ENCODE measurements at places on chromosomes 6 and 20.

GRCh38 chr6:94751641-94752329 lies 825.5 kb upstream of the MANEA start:
- no peak for DNase-seq

DNA sequence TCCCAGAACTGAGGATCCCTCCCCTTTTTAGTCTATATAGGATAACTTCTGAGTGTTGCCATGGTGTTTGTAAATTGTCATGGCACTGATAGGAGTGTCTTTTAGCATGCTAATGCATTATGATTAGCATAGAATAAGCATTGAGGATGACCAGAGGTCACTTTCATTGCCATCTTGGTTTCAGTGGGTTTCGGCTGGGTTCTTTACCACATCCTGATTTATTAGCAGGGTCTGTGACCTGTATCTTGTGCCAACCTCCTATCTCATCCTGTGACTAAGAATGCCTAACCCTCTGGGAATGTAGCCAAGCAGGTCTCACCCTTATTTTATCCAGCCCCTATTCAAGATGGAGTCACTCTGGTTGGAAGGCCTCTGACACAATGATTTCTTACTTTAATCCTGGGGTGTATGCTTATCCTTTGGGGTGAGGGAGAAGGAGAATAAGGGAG lies 19.6 kb downstream of the WFDC2 start:
- no peak for DNase-seq

DNA sequence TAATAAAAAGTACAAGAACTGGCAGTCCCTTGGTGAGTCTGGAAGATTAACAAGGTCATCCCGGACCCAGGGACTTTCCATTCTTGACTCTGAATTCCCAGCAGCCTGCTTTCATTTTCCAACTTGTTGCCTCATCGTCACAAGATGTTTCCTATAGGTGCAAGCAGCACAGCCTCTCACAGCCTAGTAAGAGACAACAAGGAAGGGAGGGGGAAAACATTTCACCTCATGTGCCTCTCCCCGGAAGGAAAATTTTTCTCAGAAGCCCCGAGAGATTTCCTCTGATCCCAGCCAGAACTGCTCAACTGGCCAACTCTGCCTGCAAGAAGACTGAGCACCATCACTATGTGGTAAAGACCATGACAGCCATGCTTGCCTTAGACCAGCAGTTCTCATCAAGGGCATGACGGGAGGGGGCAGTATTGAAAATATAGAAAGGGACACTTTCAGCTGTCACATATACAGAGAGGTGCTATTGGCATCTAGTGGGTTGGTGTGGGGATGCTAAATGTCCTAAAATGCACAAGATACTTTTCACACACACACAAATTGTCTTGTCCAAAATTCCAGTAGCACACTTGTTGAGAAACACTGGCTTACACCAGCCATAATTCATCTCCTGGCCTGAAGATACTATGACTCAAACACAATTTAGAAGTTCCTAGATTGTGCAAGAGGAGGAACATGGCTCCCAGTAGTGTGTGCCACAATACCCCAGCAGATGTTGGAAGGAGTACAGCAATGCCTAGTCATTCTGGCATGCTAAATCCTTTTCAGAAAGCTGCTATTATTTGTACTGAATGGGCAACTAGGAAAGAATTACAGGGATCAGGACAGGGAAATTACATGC lies 10.8 kb upstream of the WTAP start:
- DNase-seq = no peak

- DNase-seq = no peak
Observed at GRCh38 chr6:114344971-114345275, 2.1 kb upstream of the HS3ST5 start.

- no peak for DNase-seq
Observed at GRCh38 chr6:41066867-41067304, 5.3 kb downstream of the OARD1 start.

DNA sequence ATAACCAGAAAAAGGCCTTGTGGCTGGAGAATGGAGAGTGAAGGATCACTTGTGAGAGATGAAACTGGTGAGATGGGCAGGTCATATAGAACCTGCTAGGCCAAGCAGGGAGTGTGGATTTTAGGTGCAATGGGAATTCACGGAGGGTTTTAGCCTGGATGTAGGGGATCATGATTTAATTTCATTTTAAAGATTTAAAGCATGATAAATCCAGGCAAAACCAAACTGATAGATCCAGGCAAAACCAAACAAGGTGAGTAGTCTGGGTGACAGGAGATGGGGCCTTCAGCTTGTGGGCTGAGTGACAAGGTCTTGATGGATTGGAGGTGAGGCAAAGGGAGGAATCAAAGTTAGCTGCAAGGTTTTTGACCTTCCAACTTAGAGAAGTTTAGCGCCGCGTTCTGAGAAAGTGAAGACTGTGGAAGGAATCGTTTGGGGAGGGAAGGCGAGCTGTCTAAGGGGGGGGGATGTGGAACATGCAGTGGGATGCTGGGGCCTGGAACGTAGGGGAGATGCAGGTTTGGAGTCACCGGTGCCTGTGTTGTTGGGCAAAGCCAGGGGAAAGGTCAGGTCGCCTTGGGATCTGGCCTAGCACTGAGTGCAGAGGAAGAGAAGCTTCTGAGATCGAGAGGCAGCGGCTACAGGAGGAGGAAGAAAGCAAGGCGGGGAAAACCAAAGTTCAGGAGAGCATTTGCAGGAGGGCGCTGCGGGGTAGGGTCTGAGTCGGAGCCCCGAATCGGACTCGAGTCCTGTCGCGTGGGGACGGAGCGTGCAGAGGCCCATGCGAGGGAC lies 1.3 kb upstream of the PLCG1 start:
- no peak for DNase-seq

- DNase-seq = no peak
Observed at GRCh38 chr6:4905826-4906225, 98.0 kb downstream of the RPP40 start.

DNA sequence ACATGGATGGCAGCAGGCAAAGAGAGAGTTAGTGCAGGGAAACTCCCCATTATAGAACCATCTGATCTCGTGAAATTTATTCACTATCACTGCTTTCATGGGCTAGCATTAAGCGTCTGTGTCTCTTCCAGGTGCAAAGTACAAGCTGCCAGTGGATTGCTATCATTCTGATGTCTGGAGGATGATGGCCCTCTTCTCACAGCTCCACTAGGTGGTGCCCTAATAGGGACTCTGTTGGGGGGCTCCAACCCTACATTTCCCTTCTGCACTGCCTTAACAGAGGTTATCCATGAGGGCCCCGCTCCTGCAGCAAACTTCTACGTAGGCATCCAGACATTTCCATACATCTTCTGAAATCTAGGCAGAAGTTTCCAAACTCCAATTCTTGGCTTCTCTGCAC lies 347.8 kb upstream of the HS3ST5 start:
- DNase-seq = no peak

DNA sequence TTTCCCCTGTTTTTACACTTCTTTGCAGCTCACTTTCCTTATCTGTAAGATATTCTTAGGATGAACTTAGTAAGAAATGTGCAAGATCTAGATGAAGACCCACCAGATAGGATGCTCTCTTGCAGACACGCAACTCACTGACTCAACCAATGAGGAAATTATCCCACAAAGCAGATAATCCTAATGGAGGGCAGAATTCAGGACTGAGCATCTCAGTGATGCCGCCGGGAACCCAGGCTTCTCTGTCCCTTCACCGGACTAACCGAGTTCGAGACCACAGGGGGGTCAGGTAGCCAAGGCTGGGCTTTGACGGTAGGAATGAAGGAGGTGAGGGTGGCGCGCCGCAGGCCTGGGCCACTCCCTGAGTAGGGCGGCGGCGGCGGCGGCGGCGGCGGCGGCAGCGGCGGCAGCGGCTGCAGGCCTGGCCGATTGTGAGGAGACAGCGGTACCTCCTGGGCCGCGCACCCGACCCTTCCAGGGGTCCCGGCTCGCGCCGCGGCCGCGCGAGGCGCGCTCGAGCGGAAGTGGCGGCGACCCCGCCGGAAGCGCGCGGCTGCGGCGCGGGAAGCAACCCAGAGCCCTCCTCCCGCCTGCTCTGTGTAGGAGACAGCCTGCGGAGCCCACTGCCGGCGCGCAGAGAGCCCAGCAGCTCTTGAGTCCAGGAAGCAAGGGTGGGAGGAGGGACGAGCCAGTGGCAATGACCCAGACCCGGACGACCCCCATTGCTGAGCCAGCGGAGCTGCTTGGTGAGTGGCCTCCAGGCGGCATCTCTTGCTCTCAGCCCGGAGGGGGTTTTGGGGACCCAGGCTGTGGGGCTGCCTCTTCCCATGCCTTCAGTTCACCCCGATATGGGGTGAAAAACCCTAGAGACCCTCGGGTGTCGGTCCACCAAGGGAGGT lies at the start of gene KHDC1:
KHDC1 (minus strand) TSS at position 526 of the 899 bp plus-strand sequence. CDS start 20,679 bp downstream, outside the sequence.
- DNase-seq = peak; percentile 83

DNA sequence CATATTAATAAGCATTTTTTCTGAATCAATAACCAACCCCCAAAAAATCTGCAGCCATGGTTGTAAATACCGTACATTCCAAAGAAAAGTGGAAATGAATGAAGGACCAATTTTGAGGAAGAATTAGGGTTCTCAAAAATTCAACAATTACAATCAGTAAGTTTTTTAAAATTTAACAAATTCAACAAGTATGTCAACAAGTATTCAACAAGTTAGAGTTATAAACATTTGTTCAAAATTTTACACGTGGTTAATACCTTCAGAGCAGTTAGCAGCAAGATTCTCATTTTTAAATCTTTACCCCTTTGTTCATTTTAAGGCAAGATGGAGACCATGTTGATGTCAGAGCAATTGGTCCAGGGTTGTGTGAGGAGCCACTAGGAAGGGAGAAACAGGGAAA lies 27.6 kb upstream of the ANKEF1 start:
- DNase-seq = no peak

DNA sequence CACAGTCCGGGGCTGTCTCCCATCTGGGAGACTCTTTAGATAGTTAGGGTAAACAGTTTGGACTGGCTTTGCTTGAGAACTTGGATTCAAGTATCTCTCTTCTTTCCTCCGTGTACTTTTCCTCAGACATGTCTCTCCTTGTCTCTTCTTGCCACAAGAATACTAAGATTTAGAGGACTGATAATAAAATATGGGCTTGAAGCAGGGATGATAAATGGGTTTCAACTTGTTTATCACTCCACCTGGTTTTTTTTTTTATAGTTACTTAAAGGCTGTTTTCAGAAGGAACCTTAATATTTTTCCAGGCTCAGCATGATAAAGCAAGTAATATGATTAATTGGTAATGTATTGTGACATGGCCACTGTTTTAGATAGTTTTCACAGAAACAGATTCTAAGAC lies 40.9 kb upstream of the KIF13A start:
- no peak for DNase-seq

DNA sequence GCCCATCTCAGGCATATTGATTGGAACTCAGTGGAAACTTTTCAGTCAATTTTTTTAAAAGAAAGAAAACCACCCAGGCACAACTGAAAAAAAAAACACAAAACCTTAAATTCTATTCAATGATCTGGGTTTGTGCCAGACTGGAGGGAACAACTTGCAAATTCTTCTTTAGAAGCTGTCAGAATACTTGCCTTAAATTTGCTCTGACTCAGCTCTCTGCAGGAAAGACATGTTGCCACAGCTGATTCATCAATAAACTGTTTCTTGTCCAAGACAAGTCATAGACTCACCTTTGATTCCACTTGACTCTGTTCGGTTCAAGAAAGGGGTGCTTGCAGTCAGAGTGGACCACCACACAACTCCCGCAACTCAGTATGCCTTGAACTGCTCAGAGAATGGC lies 117.8 kb upstream of the F13A1 start:
- DNase-seq = no peak

- peak; percentile 96 for DNase-seq
Observed at GRCh38 chr20:43457640-43458421, at the start of gene SRSF6. SRSF6 (plus strand) TSS chr20:43457896; CDS start chr20:43458034, 138 bp downstream.

DNA sequence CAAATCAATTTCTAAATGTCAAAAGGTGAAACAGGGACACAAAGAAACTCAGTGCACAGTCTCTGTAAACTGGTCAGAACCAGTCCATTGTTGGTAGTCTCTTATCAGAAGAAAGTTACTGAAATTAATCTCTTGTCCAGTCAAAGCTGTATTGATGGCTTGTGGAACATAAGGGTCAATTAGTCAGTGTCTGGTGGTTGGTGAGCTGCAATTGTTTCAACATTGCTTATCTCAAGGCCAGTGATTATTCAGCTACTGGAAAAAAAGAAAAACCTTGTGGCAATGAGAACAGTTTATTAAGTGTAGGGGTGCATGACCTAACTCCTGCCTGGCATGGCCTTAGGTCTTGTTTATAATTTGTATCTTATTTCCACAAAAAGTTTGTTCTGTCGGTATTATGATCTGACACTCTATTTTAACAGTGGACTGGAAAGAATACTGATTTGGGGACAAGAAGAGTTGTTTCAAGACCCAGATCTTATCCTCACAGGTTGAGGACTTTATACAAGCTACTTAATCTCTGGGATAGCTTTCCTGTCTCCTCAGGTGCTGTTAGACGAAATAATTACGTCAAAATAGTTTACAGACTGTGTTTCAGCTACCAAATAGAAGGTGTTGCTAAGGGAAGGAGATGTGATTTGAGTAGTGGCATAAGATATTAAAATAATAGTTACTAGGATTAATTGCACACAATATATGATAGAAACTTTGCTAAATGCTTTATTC lies 520.0 kb upstream of the IRAK1BP1 start:
- no peak for DNase-seq

- DNase-seq = no peak
Observed at GRCh38 chr6:24743265-24743943, 24.4 kb upstream of the C6orf62 start.

DNA sequence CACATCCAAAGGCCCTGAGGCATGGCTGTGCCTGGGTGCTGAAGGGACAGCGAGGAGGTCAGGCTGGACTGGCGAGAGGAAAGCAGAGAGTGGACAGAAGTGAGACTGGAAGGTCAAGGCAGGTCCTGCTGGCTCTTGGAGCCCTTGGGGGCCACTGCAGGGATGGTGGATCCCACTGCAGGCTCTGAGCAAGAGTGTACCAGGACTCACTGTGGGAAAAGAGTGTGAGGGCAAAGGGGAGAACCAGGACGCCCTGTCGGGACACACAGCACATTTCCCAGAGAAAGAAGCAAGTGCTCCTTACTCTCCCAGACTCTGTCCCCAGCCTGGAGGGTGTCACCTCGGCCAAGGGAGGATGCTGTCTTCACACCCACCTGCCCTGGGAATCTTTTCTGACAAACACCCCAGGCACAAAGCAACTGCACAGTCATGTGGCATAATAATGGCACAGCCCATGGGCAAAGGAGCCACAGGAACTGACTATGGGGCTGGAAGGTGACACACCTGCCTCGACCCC lies 172.3 kb upstream of the CST7 start:
- DNase-seq = no peak

DNA sequence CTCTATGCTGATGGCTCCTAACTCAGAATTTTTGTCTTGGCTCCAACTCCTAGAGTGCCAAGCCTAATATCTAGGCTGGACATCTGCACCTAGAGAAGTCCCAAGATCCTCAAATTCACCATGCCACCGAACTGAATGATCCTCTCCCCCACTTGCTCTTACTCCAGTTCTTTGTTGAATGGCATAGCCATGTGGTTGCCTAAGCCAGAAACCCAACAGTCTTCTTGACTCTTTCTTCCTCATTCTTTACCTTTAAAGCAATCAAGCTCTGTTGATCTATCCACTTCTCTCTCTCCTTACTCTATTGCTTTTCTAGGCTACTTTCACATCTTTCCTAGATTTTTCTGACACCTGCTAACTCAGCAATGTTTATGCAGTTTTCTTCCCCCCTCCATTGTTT lies 126.5 kb upstream of the FOXO3 start:
- no peak for DNase-seq

GRCh38 chr6:125293587-125293986 lies 8.2 kb downstream of the HDDC2 start:
- no peak for DNase-seq

- DNase-seq = no peak
Observed at GRCh38 chr6:31383149-31383548, 20.2 kb upstream of the MICA start.

- no peak for DNase-seq
Observed at GRCh38 chr6:116446399-116446798, 14.8 kb upstream of the CALHM6 start.

All from activated naive CD8-positive, alpha-beta T cell treated with anti-CD3 and anti-CD28 coated beads, Interleukin-2, amount 10 ng/mL, durations not matched to agents 7 days and 5 days (primary cell).